ENCODE measurements at places on chromosomes 11 and 22. TPM values are rescaled to one million over a fixed set of nuclear protein-coding genes. Genes with fewer than 3 reads are reported as not detected.

CELSR1 gene
- total RNA-seq = 26.5 TPM

CHADL gene
- not detected for total RNA-seq

RHOD gene
- total RNA-seq = 42.8 TPM

MRPL21 gene
- 130 TPM for total RNA-seq

TMEM191B gene
- 1.1 TPM for total RNA-seq

EWSR1 gene
- 213 TPM for total RNA-seq

RAG1 gene
- total RNA-seq = 0.27 TPM

CCDC87 gene
- total RNA-seq = 0.64 TPM

CRYBA4 gene
- not detected for total RNA-seq

HTR3B gene
- not detected for total RNA-seq

LMO2 gene
- total RNA-seq = 0.44 TPM

DEFB131B gene
- total RNA-seq = not detected

SHANK2 gene
- 7.1 TPM for total RNA-seq

RAB3IL1 gene
- total RNA-seq = 13.9 TPM

PCSK7 gene
- total RNA-seq = 19.0 TPM

CDC42BPG gene
- 1.2 TPM for total RNA-seq

KCNK7 gene
- total RNA-seq = 0.27 TPM

CEND1 gene
- total RNA-seq = 1.1 TPM

GNG3 gene
- not detected for total RNA-seq

MLC1 gene
- not detected for total RNA-seq

NAALADL1 gene
- total RNA-seq = not detected

HBE1 gene
- not detected for total RNA-seq

OR51Q1 gene
- total RNA-seq = not detected

SCGB1A1 gene
- not detected for total RNA-seq

TTC12 gene
- total RNA-seq = 4.7 TPM

CNTF gene
- total RNA-seq = 1.3 TPM

OR56B1 gene
- not detected for total RNA-seq

LRRC56 gene
- 0.40 TPM for total RNA-seq

YPEL4 gene
- total RNA-seq = 0.51 TPM

C11orf91 gene
- 1.0 TPM for total RNA-seq

ACR gene
- total RNA-seq = not detected

GLYAT gene
- not detected for total RNA-seq

KCNC1 gene
- total RNA-seq = 0.06 TPM

FGF19 gene
- total RNA-seq = 0.08 TPM

B3GAT1 gene
- total RNA-seq = not detected

HBB gene
- total RNA-seq = not detected

OR8D4 gene
- total RNA-seq = not detected

LDLRAD3 gene
- total RNA-seq = 23.6 TPM

SPA17 gene
- total RNA-seq = 21.0 TPM

PDGFD gene
- 9.4 TPM for total RNA-seq

SPINDOC gene
- 37.9 TPM for total RNA-seq

OR52E5 gene
- not detected for total RNA-seq

SCGB1D2 gene
- total RNA-seq = not detected

TREH gene
- total RNA-seq = not detected

MUC5AC gene
- total RNA-seq = 5.4 TPM

EHBP1L1 gene
- 40.5 TPM for total RNA-seq

MYEOV gene
- 109 TPM for total RNA-seq

CARNS1 gene
- total RNA-seq = 0.18 TPM

SCUBE1 gene
- 0.20 TPM for total RNA-seq

SMTNL1 gene
- total RNA-seq = not detected

KIAA1671 gene
- 7.9 TPM for total RNA-seq

LRRC55 gene
- total RNA-seq = not detected

TPCN2 gene
- total RNA-seq = 12.7 TPM

INPP5J gene
- total RNA-seq = 0.68 TPM

JOSD1 gene
- 32.0 TPM for total RNA-seq

Measured in A549 treated with DMSO at 1 μM for 4 hours (cell line).